ENCODE measurements at places on chromosomes 12 and 14.

GRCh38 chr14:105489542-105490266 is 1.3 kb upstream of the TEDC1 start:
- DNase-seq = peak; percentile 86

DNA sequence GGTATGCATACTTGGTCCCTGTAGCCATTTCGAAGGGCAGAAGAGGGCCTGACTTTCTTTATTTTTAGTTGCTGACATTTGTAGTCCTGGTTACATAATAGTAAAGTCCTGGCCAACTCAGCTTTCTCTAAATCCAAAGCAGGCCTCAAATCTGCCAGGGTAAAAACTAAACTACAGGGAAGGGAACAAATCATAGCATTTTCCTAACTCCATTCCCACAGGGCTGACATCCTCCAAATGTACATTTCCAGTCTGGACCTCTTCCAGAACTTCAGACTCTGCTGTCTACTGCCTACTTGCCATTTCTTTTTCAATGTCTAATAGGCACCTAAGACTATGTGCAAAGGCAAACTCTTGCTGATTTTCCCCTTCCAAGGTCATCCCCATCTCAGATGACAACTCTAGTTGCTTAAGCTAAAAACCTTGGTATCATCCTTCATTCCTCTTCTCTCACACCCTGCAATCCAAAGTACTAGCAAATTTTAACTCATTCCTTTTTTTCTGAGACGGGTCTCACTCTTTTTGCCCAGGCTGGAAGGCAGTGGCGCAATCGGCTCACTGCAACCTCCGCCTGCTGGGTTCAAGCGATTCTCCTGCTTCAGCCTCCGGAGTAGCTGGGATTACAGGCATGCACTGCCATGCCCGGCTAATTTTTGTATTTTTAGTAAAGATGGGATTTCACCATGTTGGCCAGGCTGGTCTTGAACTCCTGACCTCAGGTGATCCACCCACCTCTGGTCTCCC is 2.0 kb downstream of the DDIT3 start:
- DNase-seq = no peak

DNA sequence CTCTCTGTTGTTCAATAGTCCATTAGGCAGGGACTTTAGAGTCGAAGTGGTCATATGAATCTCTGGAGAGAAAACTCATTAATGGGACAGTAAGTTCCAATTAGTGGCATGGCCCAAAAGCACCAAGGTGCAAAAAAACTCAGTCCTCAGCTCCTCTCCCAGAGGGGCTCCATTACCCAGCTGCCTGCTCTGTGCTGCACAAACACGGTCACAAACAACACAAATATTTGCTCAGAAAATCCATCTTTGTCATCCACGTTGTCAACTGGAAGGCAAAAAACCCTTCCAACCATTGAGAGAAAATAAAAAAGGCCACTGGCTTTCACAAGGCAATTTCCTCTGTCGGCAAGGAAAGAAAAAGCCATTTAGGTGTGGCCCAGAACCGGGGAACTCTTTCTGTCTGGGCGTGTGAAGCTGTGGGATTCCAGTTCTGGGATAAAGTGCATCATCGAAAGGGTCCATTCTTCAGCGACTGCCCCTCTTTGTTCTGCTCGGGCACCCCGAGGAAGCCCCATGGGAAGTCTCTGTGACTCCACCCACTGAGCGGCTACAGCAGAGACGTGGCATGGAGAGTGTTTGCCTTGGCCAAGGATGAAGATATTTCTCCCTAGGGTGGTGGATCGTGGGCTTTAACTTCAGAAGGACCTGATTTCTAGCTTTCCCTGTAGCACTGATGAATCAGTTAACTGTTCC is 137.6 kb downstream of the VRK1 start:
- DNase-seq = no peak

GRCh38 chr12:63406781-63407180 is 255.8 kb upstream of the AVPR1A start:
- no peak for DNase-seq

DNA sequence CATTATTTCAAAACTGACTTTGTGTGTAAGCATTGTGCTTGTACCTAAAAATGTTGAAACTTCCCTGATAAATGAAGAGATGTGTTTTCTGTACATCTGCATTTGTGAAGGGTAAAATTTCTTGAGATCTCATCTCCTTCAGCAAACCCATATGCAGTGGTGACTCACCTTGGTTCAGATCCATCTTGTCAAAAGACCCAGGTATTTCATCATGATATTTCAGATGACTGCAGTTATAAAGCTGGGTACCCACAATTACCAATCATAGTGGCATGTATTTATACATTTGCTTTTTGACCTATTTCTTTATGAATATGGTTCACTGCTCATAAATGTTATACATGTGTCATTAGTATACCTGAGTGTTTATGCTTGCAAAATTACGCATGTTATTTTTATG is 1213.6 kb downstream of the GALC start:
- DNase-seq = no peak

GRCh38 chr12:121227294-121227693 is 17.4 kb downstream of the P2RX4 start:
- no peak for DNase-seq

DNA sequence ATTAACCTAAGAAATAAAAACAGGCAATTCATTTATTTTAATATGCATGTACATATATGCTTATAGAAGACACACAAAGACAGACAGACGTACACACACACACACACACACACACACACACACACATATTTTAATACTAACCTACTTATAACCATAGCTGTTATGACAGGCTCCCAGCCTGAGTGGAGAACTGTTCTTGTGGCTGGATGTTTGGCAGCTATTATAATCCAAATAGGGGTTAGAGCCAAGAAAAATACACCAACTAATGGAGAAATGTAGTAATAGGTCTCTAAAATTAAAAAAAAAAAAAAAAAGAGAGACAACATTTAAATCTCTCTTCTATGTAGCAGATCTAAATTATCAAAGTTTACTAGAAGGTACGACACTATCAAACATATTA is 91.8 kb downstream of the SLC41A2 start:
- DNase-seq = no peak

DNA sequence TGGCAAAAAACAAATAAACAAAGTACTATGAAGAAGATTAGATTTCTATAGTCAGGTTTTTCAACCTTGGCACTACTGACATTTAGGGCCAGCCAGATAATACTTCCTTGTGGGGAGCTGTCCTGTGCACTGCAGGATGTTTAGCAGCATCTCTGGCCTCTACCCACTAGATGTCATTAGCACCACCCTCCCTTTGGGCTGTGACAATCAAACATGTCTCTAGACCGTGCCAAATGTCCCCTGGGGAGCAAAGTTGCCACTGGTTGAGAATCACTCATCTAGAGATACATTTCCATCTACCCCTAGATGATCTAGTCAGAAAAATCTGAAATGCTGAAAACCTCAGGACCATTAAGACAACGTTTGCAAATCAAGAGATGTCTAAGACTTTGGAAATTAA is 29.9 kb downstream of the SRRM4 start:
- DNase-seq = no peak

- DNase-seq = no peak
These were observed 175.8 kb upstream of the BCL2L14 start for GRCh38 chr12:11894890-11895289.

GRCh38 chr12:124655048-124655697 is 87.8 kb upstream of the NCOR2 start:
- peak; percentile 90 for DNase-seq

- no peak for DNase-seq
These were observed 21.8 kb downstream of the CHST11 start for GRCh38 chr12:104478396-104479122.

DNA sequence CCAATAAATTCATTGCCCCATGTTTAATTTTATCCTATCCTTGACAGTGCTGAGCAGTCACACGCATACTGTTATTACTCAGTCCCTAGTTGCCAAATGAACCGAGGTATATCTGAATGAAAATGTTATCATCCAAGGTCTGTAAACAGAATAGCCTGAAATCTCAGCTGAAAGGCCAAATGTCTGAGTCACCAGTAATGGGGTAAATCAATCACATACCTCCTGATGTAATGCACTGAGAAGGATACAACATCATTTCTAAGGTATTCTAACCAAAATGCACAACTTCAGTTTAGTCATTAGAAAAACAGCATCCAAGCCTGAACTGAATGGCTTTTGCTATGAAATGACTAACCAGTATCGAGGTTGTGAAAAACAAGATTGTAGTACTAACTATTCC is 228.6 kb downstream of the DPF3 start:
- no peak for DNase-seq

DNA sequence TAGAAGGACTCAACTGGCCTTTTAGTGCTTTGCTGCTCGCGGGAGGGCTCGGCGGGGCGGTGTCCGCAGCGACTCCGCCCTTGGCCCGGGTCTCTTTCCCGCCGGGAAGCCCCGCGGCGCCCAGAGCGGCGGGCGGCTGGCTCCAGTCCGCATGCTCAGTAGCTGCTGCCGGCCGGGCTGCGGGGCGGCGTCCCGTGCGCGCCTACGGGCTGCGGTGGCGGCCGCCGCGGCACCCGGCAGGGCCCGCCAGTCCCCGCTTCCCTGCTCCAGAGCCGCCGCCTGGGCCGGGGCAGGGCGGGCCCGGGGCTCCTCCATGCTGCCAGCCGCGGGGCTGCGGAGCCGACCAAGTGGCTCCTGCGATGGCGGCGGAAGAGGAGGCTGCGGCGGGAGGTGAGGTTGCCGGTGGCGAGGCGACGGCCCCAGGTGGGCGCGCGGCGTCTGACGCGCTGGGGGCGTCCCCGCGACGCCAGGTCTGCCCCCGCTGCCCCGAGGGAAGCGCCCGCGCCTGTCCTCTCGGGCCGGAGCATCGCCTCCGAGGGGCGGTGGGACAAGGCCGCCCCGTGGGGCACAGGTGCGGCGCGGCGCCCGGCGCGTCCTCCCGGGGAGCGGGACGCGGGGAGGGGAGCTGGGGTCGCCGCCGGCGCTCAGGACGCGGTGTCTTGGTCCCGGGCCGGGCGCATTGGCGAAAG is at the start of gene BMAL2:
TSS of gene BMAL2 (plus strand) at position 123 of the 689 bp plus-strand sequence. CDS start at position 360, 237 bp downstream.
- DNase-seq = peak; percentile 47

- no peak for DNase-seq
These were observed 28.8 kb downstream of the SCARB1 start for GRCh38 chr12:124834822-124835221.

DNA sequence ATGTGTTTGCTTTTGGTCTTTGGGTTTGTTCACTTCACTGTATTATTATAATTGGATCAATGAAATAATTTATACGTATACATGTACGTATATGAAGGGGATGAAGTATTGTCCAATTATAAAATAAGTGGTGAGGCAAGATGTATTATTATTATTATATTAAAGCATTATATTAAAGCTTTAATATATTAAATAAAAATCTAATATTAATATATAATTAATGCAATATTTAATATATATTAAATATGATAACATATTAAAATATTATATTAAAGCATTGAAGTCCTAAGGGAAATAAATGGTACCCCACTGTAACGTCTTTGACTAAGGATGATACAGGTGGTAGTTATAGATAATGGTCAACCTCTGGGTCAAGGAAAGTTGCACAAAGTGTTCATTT is 63.7 kb upstream of the RTL1 start:
- no peak for DNase-seq

- no peak for DNase-seq
These were observed 113.5 kb downstream of the C12orf75 start for GRCh38 chr12:105443802-105444652.

GRCh38 chr14:90986510-90986909 is 73.9 kb downstream of the RPS6KA5 start:
- DNase-seq = no peak

GRCh38 chr12:91098461-91098860 is 12.8 kb downstream of the LUM start:
- DNase-seq = no peak

DNA sequence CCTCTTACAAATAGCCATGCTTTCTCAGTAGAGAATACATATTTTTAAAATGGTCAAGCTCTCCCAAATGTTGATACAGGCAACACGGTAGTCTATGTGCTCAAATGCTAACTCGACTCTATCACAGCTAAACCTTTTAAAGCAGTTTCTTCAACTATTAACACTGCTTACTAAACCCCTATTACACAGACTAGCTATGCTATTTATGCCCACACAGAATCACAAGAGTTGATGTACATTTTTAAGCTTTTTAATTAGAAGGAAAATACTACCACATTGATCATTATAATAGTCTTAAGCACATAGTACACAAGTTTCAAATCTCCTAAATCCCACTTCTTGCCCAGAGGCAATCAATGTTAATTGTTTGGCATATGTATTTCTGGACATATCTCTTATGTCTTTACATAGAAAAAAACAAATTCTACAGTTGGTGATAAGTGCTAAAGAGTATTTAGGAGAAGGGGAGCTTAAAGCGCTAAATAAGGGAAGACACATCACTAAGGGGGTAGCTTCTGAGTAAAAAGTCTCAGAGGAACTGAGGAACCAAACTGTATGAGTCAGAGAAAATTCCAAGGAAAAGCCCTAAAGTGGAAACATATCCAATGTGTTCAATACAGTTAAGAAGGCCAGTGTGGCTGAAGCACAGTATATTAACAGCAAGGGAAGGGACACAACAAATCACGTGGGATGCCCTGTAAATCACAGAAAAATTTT is 13.7 kb downstream of the HNRNPC start:
- no peak for DNase-seq

DNA sequence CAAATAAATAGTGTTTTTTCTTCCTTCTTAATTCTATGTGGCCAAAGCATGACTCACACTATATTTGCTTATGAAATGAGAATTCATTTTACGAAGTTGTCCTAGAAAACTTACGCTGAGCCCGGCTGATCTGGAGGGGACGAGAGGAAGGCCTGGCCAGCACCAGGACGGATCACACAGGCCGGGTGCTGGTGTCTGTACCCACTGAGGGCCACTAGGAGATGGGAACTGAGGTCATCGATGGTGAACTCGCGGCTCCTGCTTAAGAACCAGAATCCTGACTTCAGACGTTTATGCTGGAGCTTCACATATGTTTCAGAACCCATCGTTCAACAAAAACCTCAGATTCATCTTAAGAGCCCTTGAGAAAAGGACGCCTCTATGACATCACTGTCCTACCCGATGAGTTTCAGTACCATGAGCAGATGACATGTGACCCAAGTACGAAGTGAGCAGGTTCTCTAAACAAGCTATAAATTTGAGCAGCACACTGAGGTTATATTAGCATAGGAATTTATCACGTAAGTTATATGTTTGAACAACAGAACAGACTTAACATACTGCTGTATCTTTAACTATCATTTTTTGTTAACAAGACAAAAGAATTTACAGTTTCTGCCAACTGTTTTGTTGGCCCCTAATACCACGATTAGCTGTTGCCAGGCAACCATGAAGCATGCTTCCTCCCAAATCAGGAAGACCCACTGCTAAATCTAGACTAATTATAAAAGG is 111.9 kb downstream of the FOXN3 start:
- DNase-seq = no peak

- no peak for DNase-seq
These were observed 13.7 kb upstream of the TCTN2 start for GRCh38 chr12:123657211-123657610.

DNA sequence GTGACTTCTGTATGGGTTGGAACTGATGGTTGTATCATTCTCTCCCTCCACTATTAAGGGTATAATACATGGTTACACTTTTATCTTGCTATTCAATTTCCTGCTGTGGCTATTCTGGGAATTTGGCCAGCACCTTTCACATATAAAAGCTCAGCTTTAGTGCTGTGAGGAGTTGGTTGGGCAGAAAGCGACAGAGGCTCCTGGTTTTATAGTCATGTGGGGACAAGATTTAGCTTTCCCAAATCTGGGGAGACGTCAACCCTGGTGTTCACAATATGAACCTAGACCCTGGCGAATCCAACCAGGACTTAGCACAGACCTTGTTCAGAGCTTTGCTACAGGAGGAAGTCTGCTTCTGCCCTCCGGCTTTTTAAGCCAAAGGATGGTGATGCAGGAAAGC is 36.5 kb downstream of the FOS start:
- DNase-seq = peak; percentile 63

GRCh38 chr14:104681689-104682074 is 7.7 kb upstream of the INF2 start:
- DNase-seq = no peak

- no peak for DNase-seq
These were observed 80.0 kb downstream of the PRIMA1 start for GRCh38 chr14:93708311-93708734.
